NCI-H1417 (cell line): ENCODE measurements at places on chromosomes 6 and 20.

- DNase-seq: peak; percentile 17
Observed at GRCh38 chr6:12845224-12846004, 128.8 kb downstream of the PHACTR1 start.

GRCh38 chr6:167444602-167445346 is 119.9 kb downstream of the TTLL2 start:
- no peak for DNase-seq

GRCh38 chr20:45341939-45342854 is 6.0 kb downstream of the SDC4 start:
- peak; percentile 68 for DNase-seq

GRCh38 chr20:12594410-12595088 is 414.2 kb upstream of the SPTLC3 start:
- DNase-seq: peak; percentile 23

DNA sequence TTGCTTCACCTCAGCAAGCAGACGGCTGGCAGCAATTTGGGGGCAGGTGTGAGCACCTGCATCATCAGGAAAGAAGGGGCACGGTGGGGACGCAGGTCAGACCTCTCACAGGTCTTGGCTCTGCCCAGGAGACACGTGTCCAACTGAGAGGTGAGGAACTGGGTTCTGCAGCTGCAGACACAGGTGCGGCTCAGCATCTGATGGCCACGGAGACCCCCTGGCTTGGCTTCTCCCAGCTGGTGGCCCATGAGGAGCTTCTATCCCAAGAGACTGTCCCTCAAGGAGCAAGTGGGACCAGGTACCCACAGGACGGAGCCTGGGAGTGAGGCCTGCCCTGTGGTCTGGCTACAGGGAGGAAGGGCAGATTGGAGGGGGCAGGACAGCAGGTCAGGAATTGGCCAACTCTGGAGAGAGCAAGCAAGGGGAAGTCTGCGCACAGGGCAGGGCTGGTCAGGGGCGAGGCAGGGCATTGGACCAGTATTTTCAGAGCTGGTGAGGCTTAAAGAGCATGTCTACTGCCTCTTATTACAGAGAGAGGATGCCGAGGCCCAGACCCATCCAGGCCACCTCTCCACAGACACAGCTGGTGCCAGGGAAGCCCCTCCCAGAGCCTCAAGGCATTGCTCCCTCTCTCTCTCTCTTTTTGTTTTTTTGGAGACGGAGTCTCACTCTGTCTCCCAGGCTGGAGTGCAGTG is 4.2 kb downstream of the STMN3 start:
- peak; percentile 58 for DNase-seq

GRCh38 chr6:163626073-163626867 is 211.8 kb downstream of the QKI start:
- DNase-seq: no peak

GRCh38 chr6:23277521-23278179 is 708.3 kb downstream of the HDGFL1 start:
- no peak for DNase-seq

DNA sequence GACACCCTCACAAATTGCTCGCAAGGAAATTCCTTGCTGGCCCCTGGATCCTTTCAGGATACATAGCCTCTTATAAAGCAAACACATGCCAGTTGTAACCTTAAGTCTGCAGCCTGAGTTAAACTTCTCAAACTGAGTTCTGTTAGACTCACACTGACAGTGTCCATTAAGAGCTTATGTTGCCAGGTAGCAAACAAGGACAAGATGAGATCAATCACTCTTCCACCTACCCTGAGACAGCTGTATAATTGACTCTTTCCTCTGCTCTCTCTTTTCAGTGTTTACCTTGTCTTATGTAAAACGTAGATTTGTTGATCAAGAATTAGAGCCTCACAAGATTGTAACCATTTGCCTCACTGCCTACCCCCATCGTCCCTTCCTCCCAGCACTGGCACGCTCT is 359.8 kb downstream of the EPM2A start:
- DNase-seq: peak; percentile 82

DNA sequence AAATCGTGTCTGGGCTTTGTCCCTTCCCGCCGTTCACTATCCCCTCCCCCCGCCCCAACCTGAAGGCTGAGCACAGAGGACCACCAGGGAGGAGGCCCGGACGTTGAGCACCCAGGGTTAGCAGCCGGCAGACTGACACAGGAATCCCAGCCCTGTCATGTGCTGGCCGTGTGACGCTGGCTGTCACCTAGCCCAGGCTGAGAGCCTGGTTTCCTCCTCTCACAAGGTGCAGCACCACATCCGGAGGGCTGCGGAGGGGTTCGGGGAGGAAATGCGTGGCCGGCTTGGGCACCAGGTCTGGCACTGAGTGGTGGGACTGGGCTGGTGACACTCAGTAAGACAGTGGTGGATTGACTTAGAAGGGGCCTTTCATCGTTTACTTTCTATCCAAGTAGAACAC is 4.6 kb upstream of the LSM14B start:
- DNase-seq: no peak

GRCh38 chr20:17507531-17507930 is 23.6 kb downstream of the BFSP1 start:
- DNase-seq: no peak

- DNase-seq: no peak
Observed at GRCh38 chr20:31838646-31839292, 6.6 kb downstream of the FOXS1 start.

DNA sequence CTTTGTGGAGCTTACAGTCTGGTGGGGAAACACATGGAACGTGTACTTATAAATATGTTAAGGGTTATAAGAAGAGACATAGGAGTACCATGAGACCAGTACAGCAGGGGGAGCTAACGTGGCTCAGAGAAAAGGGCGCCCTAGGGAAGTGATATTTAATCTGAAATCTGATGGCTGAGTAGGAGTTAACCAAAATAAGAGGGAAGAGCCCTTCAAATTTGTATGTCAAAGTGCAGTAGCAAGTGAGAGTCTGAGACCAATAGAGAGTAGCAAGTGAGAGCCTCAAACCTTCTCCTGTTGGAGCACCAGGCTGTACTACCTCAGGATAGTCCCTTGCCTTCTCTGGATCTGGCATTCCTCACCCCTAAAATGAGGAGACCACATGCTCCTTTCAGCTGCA is 6.1 kb upstream of the PKIG start:
- DNase-seq: no peak

- DNase-seq: no peak
Observed at GRCh38 chr6:496649-497048, 105.1 kb downstream of the IRF4 start.

GRCh38 chr20:46108435-46108841 is 9.7 kb upstream of the CD40 start:
- DNase-seq: no peak

- no peak for DNase-seq
Observed at GRCh38 chr6:71290611-71291010, 2.0 kb downstream of the OGFRL1 start.

DNA sequence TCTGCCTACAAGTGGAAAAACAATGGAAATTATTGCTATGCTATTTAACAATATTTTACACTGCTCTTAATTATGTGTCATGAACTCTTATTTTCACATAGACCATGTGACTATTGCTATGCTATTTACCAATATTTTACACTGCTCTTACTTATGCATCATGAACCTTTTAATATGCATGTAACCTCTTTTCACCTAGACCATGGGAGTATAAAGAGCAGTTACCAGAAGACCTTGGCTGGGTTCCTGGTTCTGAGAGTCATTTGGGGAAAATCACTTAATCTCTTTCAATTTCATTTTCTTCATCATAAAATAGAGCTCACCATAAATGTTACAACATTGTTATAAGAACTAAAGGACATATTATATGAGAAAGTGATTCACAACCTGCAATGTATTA is 223.8 kb upstream of the RNF217 start:
- no peak for DNase-seq

DNA sequence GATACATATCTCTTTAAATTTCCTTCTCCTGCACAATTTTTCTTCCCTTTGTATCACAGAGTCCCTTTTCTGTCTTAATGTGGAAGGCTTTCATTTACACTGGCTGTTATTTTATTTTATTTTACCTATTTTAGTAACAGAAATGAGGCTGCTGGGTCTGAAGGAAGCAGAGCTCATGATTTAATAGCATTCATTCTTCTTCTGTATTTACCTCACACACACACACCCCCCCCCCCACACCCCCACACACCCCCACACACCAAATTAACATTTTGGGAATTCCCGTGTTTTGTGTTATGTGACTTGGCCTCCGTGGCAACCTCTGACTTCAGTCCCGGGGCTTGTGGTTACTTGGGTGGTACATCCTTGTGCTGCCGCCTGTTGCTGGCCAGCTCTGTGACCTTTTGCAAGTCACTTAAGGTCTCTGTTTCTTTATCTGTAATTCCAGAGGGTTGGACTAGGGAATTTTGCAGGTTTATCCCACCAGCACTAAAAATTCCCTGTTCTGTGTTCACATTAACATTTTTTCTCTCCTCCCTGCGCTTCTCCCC is 108.8 kb downstream of the TIAM2 start:
- no peak for DNase-seq

DNA sequence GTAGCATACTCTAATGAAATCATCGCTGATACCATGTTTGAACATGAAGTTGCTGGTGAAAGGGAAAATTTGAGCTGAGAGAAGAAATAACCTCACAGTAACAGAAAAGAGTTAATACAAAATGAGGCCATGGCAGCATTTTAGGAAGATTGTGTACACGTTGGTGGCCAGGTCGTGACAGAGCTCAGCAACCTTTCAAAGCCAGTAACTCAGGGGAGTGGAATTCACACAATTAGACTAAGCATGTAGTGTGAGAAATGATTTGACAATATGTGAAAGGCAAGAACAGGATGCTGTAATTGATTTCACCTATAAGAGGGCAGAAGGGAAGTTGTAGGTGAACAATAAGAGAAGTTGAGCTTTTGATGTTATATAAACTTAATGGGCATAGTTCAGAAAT is 246.3 kb downstream of the OGFRL1 start:
- no peak for DNase-seq

DNA sequence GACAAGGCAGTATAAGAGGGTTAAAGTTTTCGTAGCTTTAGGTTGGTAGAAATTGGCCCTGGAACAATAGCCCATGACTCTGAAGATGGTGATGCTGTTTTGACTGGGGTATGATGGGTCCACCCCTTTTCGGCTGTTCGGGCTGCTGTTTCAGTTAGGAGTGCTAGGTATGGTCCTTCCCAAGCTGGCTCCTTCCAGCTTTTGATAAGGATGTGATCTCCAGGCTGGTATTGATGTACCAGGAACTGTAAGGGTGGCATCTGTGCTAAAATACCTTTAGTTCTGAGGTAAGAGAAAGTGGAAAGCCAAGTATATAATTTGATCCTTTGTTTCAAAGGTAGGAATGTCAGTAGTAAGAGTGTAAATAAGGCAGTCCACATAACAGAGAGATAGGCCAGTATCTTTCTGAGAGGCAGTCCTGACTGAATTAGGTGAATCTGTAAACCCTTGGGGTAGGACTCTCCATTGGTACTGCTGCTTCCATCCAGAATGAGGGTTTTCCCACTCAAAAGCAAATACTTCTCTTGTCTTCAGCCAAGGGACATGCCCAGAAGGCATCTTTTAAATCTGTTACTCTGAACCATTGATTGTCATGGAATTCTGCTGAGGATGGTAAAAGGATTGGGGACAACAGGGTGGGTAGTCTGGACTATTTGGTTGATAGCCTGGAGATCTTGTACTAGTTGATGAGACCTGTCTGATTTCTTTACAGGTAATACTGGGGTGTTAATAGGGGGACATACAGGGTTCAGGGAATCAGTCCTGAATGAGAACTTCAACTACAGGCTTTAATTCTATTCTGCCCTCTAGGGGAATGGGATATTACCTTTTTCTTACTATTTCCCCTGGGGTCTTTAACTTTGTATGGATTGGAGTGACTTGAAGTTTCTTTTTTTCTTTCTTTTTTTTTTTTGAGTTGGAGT is 6.1 kb upstream of the ZNFX1 start:
- no peak for DNase-seq

- no peak for DNase-seq
Observed at GRCh38 chr6:159397753-159398152, 228.6 kb downstream of the FNDC1 start.

- peak; percentile 60 for DNase-seq
Observed at GRCh38 chr6:163415620-163416556, 1.4 kb downstream of the QKI start.

DNA sequence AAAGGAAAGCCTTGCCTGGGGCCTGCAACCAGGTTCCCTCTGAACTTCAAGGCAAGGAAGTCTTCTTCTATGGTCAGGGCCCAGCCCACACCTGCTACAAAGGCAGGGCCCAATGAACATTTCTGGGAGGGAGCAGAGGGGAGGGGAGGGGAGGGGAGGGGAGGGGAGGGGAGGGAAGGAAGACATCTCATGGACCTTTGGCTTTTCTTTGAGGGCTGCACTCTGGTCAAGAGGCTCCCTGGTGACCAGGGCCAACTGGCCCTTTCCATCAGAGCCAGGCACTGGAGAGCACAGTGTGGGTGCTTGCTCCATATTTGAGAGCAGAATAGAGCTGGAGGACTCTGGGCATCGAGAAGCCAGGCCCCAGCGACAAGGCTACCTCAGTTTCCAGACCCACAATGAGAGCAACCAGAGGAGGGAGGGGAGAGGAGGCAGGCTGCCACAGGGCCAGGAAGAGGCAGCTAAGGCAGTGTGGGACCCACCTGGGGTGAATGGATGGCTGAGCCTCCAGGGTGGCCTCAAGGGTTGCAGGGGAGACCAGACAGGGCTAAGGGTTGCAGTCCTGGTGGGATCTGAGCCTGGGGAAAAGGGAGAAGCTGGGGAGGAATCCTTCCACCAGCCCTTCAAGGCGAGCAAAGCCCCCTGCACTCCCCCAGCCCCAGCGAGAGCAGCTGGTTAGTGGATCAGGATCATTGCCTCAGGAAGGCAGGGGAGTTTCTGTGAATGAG is 84.8 kb downstream of the MRPL14 start:
- no peak for DNase-seq

GRCh38 chr6:121649951-121650350 is 214.5 kb downstream of the GJA1 start:
- DNase-seq: no peak

GRCh38 chr6:5213836-5214235 is 46.9 kb downstream of the LYRM4 start:
- DNase-seq: no peak

DNA sequence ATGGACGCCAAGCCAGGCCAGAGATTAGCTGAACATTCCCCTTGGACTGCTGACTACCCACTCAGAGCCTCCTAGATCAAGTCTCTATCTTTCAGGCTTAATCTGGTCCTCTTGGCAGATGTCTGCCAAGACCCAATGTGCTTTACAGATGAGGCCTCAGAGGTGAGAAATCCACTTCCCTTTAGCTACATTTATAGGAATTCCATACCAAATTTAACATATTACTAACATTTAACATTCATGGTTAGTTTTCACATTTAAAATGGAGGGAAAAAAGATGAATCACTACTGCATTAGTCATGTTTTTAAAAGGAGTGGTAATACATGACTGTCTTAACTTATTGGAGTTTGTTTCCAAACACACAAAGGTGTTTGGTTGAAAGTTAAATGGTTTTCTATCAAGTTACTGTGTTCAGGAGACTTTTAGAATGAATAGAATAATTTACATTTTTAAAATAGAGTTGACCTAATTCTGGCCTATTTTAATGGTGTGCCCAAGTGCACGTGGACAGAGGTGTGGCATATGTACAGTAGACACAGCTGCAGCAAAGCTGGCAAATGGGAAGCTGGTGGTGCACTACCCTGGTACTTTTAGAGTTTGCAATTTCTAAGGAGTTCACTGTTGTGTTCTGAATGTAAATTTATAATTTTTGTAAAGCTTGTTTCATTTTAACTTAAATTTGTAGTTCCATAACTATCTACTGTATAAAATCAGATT is 41.9 kb upstream of the CALHM6 start:
- no peak for DNase-seq

GRCh38 chr6:88612631-88613030 is 350.8 kb downstream of the RNGTT start:
- peak; percentile 38 for DNase-seq
